ENCODE measurements at places on chromosomes 16 and 17. TPM values are rescaled to one million over a fixed set of nuclear protein-coding genes. Genes with fewer than 3 reads are reported as not detected.
A peak's percentile ranks its signal among the peaks of the same experiment; 100 is the strongest.

MAPK8IP3 gene
- 58.9 TPM for total RNA-seq

CALB2 gene
- total RNA-seq: not detected

CLEC18B gene
- total RNA-seq: 0.22 TPM

KDM6B gene
- total RNA-seq: 1.3 TPM

TMEM101 gene
- total RNA-seq: 25.5 TPM

ZMYND15 gene
- 0.32 TPM for total RNA-seq

NEUROD2 gene
- total RNA-seq: not detected

ZNF276 gene
- total RNA-seq: 19.3 TPM

TP53TG3F gene
- not detected for total RNA-seq

FOXN1 gene
- total RNA-seq: not detected

GAS2L2 gene
- total RNA-seq: not detected

GRCh38 chr17:27296428-27296979 lies 2.6 kb downstream of the WSB1 start:
- H3K36me3 ChIP-seq: no peaks in the 10 kb centered on the region
- no peaks in the 10 kb centered on the region for H3K27me3 ChIP-seq

DNA sequence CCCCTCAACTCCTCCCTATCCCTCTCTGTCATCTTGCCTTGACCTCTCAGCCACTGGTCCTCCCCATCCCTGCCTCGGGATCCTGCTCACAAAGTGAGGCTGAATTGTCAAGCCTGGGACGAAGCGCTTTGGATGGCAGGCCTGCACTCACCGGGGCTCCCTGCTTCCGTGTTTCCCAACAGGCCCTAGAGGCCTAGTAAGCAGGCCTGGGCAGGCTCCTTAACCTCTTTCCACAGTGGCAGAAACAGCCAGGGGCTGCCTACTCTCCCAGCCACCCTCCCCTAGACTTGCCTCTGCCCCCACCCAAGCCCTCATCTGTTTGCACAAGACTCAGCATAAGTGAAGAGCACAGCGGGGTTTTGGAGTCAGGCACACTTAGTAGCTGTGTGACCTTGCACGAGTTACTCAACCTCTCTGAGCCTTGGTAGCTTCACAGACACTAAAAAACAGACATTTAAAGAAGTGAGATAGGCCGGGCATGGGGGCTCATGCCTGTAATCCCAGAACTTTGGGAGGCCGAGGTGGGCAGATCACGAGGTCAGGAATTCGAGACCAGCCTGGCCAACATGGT lies 5.0 kb upstream of the FADS6 start:
- H3K27me3 ChIP-seq: peaks cover 55% of the 10 kb centered on the region
- DNase-seq: no peak
- H3K27ac ChIP-seq: no peak overlapping the region
- H3K36me3 ChIP-seq: no peaks in the 10 kb centered on the region

DNA sequence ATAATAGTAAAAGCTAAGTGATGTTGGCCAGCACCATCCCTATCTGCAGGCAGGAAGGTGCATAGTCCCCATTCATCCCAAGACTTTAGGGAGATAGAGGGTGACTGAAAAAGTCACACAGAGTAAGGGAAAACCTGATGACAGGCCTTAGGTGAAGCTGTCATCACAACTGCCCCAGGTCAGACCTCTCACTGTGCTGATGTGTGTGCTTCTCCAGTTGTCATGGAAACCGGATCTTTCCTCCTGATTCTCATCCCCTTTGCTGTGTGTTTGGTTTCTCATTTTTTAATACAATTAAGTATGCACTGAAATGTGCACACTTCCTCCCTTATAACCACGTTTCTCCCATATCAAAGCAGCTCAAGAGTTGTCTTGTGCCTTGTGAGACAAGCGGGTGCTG lies 135.1 kb upstream of the ANKFN1 start:
- no peak overlapping the region for H3K4me3 ChIP-seq
- H3K36me3 ChIP-seq: no peaks in the 10 kb centered on the region
- no peak for DNase-seq
- H3K27me3 ChIP-seq: 0 out of 2 replicates have a peak, but pooled peaks cover 3% of the 10 kb centered on the region
- H3K4me1 ChIP-seq: no peaks in the 10 kb centered on the region

GRCh38 chr17:49061524-49061943 lies 64.3 kb downstream of the IGF2BP1 start:
- no peak overlapping the region for H3K4me3 ChIP-seq
- no peaks in the 10 kb centered on the region for H3K27me3 ChIP-seq
- no peak overlapping the region for H3K27ac ChIP-seq
- no peaks in the 10 kb centered on the region for H3K36me3 ChIP-seq

GRCh38 chr16:55102531-55102930 lies 171.9 kb downstream of the IRX5 start:
- H3K36me3 ChIP-seq: no peaks in the 10 kb centered on the region
- H3K4me3 ChIP-seq: no peak overlapping the region
- H3K27ac ChIP-seq: no peak overlapping the region
- no peaks in the 10 kb centered on the region for H3K4me1 ChIP-seq
- no peak for DNase-seq

GRCh38 chr17:82065193-82065637 lies 389 bp downstream of the DUS1L start:
- no peaks in the 10 kb centered on the region for H3K27me3 ChIP-seq
- H3K36me3 ChIP-seq: no peaks in the 10 kb centered on the region
- peak overlapping the region; percentile 96 for H3K4me3 ChIP-seq
- peak; percentile 76 for DNase-seq

- no peak for DNase-seq
- H3K36me3 ChIP-seq: no peaks in the 10 kb centered on the region
- H3K4me3 ChIP-seq: no peak overlapping the region
- H3K27ac ChIP-seq: no peak overlapping the region
- H3K4me1 ChIP-seq: no peaks in the 10 kb centered on the region
Measured at GRCh38 chr17:83177611-83178532, 98.5 kb downstream of the METRNL start.

DNA sequence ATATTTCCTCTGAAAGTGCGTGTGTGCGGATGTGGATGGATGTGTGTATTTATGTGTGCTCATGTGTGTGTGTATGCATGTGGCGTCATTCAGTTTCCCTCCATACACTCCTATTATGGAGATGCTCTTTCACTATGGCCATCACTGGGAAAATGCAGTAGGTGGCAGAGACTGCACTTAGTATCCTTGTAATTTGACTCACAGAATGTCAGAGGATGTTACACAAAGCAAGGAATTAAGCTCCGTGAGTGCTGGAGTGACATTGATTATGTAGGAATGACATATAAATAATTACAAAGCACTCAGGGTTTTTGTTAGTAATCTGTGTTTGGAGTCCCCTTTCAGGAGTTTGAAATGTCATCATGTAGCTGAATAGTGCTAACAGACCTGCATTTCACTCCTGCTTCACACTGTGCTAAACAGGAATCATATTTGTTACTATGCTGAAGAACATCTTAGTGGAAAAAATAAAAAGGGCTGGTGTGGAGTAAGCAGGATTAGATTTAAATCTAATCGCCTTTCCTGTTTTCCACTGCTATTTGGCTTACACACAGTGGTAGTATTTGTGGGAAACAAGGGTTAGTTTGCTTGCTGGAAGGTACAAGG lies 59.6 kb downstream of the HS3ST4 start:
- H3K27ac ChIP-seq: no peak overlapping the region
- no peaks in the 10 kb centered on the region for H3K27me3 ChIP-seq
- no peak for DNase-seq
- no peaks in the 10 kb centered on the region for H3K4me1 ChIP-seq

DNA sequence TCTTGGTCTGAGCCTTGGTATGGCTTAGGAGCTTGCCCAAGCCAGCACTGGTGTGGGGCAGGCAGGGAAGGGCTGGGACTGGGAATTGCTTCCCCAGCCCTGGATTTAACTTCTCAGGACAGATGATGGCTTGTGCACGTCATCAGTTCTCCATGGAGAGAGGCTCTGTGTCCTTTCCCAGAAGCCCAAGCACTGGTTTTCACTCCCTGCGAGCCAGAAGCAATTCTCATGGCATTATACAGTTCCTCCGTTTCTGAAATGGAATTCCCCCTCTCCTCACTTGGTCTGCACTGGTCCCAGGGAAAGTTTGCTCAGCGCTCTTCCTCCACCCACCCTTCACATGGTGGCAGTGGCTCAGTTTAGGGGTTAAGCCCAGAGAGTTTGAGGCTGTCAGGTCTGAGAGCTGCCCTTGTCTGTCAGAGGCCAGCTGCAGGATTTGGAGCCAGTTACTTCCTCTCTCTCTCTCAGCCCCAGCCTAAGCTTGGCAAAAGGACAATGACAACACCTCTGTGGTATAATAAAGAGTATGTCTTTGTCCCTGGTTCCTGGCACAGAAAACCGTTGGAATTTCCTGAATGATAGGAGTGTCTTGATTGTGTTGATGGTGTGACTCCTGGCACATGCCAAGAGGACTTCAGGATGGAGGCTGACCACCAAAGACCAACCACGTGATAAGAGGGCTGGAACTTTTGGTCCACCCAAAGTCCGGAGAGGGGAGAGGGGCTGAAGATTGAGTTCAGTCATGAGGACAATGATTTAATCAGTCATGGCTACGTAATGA lies 219.6 kb upstream of the TNRC6C start:
- DNase-seq: peak; percentile 8
- H3K27me3 ChIP-seq: peaks cover 53% of the 10 kb centered on the region
- H3K4me3 ChIP-seq: no peak overlapping the region

- H3K27me3 ChIP-seq: no peaks in the 10 kb centered on the region
- H3K4me3 ChIP-seq: peak within 1 kb of the TSS; percentile 90
- peak; percentile 96 for DNase-seq
- no peaks in the 10 kb centered on the region for H3K36me3 ChIP-seq
Measured at GRCh38 chr17:56913867-56914580, at the start of gene TRIM25. Gene TRIM25, minus strand, starts transcription at chr17:56914049. Its CDS starts 61 bp downstream, at chr17:56913988.

GRCh38 chr17:1604831-1605528 lies 23.7 kb downstream of the SLC43A2 start:
- no peak overlapping the region for H3K27ac ChIP-seq
- no peaks in the 10 kb centered on the region for H3K36me3 ChIP-seq
- H3K4me1 ChIP-seq: peaks cover 5% of the 10 kb centered on the region

DNA sequence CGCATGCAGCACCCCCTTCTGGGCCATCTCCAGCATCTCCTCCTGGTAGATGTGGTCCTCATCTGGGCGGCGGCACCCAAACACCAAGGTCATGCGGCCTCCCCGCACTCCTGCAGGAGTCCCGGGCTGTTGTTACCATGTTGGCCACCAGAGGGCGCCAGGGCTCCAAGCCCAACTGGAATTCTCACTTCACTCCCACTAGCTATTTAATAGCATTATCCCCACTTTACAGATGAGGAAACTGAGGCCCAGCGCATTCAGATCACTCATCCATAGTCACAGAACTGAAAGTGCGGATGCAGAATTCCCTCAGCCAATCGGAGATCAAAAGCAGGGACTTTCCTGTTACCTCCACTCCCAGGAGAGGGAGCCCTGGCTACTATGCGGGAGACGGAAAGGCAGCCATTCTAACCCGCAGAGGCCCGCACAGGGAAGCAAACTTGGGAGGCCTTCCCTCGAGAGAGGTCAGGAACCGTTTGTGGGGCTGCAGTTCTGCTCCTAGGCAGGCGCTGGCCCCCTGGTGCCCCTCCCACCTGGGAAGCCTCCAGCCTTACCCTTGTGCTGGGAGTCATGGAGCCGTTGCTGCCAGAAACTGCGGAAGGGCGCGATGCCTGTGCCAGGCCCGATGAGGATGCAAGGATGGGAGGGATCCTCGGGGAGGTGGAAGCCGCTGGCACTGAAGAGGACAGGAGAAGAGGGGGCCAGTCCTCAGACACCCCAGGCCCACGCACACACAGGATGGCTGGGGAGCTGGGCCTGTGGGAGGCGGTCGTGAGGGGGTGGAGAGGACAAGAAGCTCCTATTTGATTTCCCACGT lies 40.1 kb downstream of the NOS2 start:
- no peaks in the 10 kb centered on the region for H3K27me3 ChIP-seq
- H3K27ac ChIP-seq: no peak overlapping the region
- H3K36me3 ChIP-seq: no peaks in the 10 kb centered on the region
- H3K4me1 ChIP-seq: no peaks in the 10 kb centered on the region

GRCh38 chr16:70749006-70749678 lies 51.8 kb downstream of the VAC14 start:
- no peak overlapping the region for H3K4me3 ChIP-seq
- DNase-seq: no peak
- peaks cover 33% of the 10 kb centered on the region for H3K4me1 ChIP-seq
- H3K27ac ChIP-seq: no peak overlapping the region
- H3K36me3 ChIP-seq: no peaks in the 10 kb centered on the region
- H3K27me3 ChIP-seq: no peaks in the 10 kb centered on the region

DNA sequence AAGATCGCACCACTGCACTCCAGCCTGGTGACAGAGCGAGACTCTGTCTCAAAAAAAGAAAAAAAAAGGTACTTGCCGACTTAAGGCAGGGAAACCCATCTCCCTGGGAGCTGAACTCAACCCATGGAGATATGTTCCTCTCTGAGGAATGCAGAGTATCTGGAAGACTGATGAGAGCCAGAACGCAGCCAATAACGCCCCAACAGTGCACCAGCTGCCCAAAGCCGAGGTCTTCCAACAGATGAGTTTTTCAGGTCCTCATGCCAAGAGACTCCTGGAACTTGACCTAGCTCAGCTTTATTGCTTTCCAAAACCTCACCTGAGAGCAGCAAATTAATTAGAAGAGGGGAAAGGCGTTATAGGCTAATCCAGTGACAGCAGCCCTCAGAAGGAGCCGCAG lies 9.4 kb downstream of the ELAC2 start:
- H3K4me3 ChIP-seq: no peak overlapping the region
- DNase-seq: no peak
- H3K4me1 ChIP-seq: no peaks in the 10 kb centered on the region
- H3K27ac ChIP-seq: no peak overlapping the region

- DNase-seq: peak; percentile 47
- H3K27ac ChIP-seq: peak overlapping the region; percentile 87
- no peaks in the 10 kb centered on the region for H3K27me3 ChIP-seq
- H3K4me1 ChIP-seq: peaks cover 47% of the 10 kb centered on the region
- H3K36me3 ChIP-seq: peaks cover 34% of the 10 kb centered on the region
Measured at GRCh38 chr17:28720247-28720996, 637 bp downstream of the RPL23A start.

DNA sequence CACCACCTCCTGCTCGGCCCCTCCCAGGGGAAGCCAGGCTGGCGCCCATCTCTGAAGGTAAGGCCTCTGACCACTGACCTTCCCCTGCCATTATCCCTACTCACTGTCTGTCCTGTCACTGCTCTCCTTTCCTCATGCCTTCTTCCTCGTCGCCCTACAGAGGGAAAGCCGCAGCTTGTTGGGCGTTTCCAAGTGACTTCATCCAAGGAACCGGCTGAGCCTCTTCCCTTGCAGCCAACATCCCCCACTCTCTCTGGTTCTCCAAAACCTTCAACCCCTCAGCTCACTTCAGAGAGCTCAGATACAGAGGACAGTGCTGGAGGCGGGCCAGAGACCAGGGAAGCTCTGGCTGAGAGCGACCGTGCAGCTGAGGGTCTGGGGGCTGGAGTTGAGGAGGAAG lies 3.0 kb downstream of the COA3 start:
- no peaks in the 10 kb centered on the region for H3K36me3 ChIP-seq
- no peaks in the 10 kb centered on the region for H3K27me3 ChIP-seq
- no peak for DNase-seq
- no peak overlapping the region for H3K27ac ChIP-seq

GRCh38 chr16:9323170-9323569 lies 231.7 kb downstream of the HAPSTR1 start:
- no peak overlapping the region for H3K4me3 ChIP-seq
- no peaks in the 10 kb centered on the region for H3K36me3 ChIP-seq
- DNase-seq: no peak
- H3K27me3 ChIP-seq: no peaks in the 10 kb centered on the region
- H3K27ac ChIP-seq: no peak overlapping the region
